Mesendoderm (in vitro differentiated cells): ENCODE measurements at places on chromosomes 11 and 22.
A peak's percentile ranks its signal among the peaks of the same experiment; 100 is the strongest.

GRCh38 chr11:40118026-40118425, 1341.4 kb downstream of the LRRC4C start:
- H3K27ac ChIP-seq: no peak overlapping the region
- no peak overlapping the region for H3K4me3 ChIP-seq
- no peaks in the 10 kb centered on the region for H3K4me1 ChIP-seq
- no peaks in the 10 kb centered on the region for H3K36me3 ChIP-seq
- no peaks in the 10 kb centered on the region for H3K27me3 ChIP-seq
- DNase-seq: no peak

DNA sequence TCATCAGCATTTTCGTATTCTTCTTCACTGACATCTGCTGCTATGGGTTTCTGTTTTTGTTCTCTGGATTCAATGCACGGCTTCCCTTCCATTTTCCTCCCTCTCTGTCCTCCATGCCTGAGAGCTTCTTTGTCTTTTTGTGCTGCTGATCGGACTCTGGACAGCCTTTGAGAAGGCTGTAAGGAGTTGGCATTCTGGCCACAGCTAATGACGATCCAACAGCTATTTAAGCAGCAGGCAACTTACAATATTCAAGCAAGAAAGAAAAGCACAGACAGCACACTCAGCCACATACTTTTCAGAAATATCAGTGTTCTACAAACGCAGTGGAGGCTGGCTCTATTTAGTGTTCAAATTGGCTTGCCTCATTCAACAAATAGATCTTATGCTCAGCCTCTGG, 60.9 kb upstream of the ZC3H12C start:
- no peak overlapping the region for H3K4me3 ChIP-seq
- no peak overlapping the region for H3K27ac ChIP-seq
- H3K27me3 ChIP-seq: no peaks in the 10 kb centered on the region
- H3K4me1 ChIP-seq: no peaks in the 10 kb centered on the region

DNA sequence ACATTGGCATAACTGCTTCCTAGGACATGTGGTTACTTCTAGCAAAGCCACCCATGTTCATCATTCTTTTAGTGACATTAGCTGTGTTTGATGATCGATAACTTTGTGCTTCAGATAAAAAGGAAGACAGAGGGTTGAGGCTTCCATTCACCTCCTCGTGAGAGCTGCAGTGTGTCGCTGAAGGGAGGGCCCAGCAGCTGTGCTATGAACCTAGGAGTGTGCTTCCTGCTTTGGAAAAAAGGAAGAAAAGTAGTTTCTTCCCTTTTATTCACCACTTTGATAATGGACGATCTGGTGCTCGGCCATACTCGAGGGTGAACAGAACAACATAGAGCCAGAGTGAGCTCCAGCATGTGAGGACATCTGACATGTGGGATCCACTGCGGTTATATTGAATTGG, 6.1 kb upstream of the RFPL2 start:
- no peak for DNase-seq
- H3K4me1 ChIP-seq: no peaks in the 10 kb centered on the region
- H3K36me3 ChIP-seq: no peaks in the 10 kb centered on the region
- no peak overlapping the region for H3K4me3 ChIP-seq

DNA sequence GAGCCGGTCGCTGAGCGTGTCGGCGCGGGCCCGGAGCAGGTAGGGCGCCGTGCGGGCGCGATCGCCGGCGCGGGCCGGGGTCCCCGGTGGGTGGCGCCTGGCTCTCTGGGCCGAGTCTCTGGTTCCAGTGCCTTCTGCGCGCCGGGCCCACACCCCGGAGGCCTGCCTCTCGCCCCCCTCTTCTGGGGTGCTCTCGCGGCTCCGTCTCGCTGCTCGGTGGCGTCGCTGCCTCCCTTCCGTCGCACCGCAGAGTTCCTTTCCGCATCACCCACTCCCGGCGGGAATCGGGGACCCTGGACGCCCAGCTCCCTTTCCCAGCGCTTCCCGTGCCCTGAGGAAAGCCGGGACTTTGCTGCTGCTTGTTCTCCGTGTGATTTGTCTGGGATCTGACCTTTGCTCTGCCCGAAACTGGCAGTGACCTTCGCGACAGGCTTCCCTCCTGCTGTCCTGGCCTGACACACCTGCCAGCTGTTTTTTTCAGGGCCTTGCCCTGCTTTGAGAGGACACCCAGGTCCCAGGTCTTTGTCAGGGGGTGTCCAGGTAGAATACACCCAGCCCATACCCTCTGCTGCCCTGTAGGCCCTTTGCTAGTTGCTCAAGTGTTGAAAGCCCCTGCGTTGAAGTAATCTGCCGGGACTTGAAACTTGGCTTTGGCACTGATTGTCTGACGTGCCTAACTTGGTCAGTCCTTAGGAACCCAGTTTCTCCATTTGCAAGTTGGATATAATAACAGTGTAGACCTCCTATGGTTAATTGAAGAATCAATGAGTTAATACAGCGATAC, 711 bp downstream of the FDX1 start:
- H3K4me3 ChIP-seq: peak overlapping the region; percentile 39
- H3K27ac ChIP-seq: peak overlapping the region; percentile 77
- H3K27me3 ChIP-seq: no peaks in the 10 kb centered on the region
- peak; percentile 54 for DNase-seq

- no peaks in the 10 kb centered on the region for H3K36me3 ChIP-seq
- no peaks in the 10 kb centered on the region for H3K27me3 ChIP-seq
- DNase-seq: no peak
- peaks cover 4% of the 10 kb centered on the region for H3K4me1 ChIP-seq
- no peak overlapping the region for H3K4me3 ChIP-seq
Measured at GRCh38 chr11:40230821-40231220, 1228.6 kb downstream of the LRRC4C start.
